Activated CD4-positive, CD25-positive, alpha-beta regulatory T cell (primary cell): ENCODE measurements at places on chromosomes 6 and 20.

DNA sequence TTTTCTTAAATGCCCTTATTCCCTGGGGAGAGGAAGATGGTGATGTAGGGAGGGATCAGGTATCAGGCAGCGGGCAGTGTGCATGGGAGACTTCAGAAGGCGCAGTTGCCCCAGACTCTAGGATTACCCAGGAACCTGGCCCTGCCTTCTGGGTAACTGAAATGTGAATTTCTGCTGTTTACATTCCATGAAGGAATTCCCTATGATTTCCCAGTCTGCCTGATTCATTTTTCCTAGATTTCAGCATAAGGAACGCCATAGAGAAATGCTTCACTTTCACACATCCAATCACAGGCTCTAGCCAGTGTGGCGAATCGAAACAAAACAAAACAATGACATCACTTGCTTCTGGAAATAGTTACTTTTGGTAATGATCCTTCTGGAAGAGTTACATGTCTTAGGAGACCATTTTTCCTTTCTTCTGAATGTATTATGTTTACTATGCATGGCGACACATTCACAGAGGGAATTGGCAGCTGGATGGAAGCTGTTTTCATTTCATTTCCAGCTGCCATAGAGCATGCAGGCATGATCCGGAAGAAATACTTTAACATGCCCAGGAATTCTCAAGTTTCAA, 33.3 kb downstream of the LRP11 start:
- no peak for DNase-seq

GRCh38 chr6:158041370-158041769, 59.7 kb downstream of the SYNJ2 start:
- DNase-seq = no peak

DNA sequence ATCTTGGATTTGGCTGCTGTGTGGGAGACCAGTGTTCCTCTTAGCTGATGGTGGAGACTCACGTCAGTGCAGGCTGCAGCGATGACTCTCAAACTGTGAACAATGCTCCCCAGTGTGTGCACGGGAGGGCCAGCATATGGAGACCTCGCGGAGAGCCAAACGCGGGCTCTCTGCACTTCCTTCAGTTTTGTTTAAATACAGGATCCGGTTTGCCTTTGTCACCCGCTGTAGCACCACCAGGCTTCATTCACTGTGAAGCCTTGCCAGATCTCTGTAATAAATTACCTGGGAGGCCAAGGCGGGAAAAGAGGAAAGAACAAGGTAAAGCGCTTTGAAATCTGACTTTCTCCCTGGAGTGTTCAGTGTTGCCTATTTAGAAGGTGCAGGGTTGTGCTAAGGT, 30.7 kb upstream of the TMEM14A start:
- DNase-seq = no peak

DNA sequence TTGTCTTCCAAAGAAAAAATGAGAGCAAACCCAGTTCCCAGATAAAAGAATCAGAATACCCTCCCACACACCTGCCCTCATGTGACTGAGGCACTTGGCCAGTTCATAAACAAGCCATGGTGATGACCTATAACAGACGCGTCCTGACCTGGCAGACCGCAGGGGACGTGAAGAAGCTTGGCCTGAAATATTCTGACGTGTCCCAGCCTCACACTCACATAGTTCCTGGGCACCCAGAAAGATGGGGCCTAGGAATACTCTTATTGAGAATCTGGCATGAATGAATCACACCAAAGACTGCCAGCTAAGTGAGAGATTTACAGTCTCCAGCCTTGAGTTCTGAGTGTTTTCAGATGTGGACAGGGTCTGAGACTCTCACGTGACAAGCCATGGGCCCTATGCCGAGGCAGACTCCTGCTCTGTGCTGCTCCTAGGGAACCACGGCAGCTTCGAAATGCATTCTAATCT, 17.2 kb upstream of the MAP3K4 start:
- no peak for DNase-seq
